ENCODE measurements at places on chromosomes 2 and 18. TPM values are rescaled to one million over a fixed set of nuclear protein-coding genes. Genes with fewer than 3 reads are reported as not detected.

HRH4 gene
- total RNA-seq, result under 0.01 TPM

IL1RL1 gene
- 0.29 TPM for total RNA-seq

DBI gene
- 65.1 TPM for total RNA-seq

ALPP gene
- not detected for total RNA-seq

POTEJ gene
- not detected for total RNA-seq

DLGAP1 gene
- total RNA-seq, result not detected

OR6B2 gene
- not detected for total RNA-seq

FZD7 gene
- total RNA-seq, result 64.8 TPM

MLPH gene
- 32.1 TPM for total RNA-seq

CFAP221 gene
- 0.36 TPM for total RNA-seq

STRADB gene
- 55.7 TPM for total RNA-seq

DSG1 gene
- not detected for total RNA-seq

GPC1 gene
- total RNA-seq, result 44.8 TPM

TMEM178A gene
- total RNA-seq, result 0.29 TPM

TXNDC2 gene
- total RNA-seq, result 0.36 TPM

PLA2R1 gene
- total RNA-seq, result 19.9 TPM

RPRM gene
- total RNA-seq, result 0.36 TPM

COL4A3 gene
- not detected for total RNA-seq
